ENCODE measurements at places on chromosomes 7 and 10.
A peak's percentile ranks its signal among the peaks of the same experiment; 100 is the strongest.

DNA sequence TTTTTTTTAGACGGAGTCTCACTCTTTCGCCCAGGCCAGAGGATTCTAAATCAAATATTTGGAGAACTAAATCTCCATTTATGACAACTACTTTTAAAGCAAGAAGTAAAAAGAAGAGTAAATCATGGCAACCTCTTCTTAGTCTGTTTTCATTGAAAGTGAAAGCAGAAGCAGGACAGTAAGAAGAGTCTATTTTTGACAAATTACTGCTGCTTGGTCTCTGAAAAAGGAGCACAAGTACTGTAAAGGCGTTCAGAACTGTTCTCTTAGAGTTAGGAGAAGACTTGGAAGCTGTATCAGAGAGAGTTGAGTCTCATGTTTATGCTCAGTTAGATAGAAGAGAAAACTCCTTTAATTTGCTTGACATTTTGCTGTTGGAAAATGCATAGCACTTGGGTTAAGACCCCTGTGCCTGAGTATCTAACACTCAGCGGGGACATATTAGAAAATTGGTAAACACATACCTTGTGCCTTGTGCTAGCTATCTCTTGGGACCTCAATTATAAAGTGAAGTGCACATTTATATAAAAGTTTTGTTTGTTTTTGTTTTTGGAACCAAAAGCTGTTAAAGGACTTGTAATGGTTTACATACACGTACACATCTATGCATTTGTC is 433.0 kb downstream of the ANKRD7 start:
- DNase-seq, result no peak

DNA sequence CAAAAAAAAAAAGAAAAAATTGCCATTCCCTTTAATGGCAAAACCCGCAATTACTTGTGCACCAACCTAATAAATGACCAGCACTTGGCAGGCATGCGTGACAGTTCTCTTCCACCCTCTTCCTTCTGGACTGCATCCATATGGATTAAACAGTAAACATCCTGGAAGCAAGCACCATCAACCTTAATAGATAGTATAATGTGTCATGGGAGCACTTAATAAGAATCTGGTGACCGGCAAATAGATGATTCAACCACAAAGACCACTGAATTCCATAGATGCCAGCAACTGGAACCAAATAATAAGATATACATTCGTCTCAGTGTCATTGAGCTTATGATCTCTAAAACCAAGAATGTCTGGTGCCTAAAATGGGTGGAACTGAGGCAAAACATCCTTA is 610.2 kb downstream of the CALN1 start:
- no peak for DNase-seq

DNA sequence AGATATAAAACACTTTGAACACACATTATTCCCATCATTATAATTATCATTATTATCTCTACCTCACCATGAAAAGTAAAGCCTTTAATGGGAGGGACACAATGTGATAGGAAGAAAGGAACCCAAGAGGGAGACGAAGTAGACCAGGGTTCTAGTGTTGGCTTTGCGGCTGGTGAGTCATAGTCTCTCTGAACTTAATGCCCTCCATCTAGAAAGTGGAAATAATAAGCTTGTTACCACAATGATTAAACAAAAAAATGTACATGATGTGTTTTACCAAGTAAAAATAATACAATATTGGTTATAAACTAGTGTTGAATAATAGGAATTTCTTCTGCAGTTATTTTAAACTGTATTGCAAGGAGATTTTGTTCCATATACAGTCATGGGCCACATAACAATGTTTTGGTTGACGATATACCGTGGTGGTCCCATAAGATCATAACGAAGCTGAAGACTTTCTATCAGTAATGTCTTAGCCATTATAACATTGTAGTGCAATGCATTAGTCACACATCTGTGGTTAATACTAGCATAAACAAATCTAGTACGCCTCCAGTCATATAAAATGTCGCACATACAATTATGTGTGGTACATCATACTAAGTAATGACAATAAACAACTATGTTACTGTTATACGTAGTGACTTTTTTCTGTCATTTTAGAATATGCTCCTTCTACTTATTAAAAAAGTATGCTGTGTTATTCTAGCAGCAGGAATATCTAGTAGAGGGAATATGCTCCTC is 450.6 kb upstream of the SORCS1 start:
- peak; percentile 29 for DNase-seq

DNA sequence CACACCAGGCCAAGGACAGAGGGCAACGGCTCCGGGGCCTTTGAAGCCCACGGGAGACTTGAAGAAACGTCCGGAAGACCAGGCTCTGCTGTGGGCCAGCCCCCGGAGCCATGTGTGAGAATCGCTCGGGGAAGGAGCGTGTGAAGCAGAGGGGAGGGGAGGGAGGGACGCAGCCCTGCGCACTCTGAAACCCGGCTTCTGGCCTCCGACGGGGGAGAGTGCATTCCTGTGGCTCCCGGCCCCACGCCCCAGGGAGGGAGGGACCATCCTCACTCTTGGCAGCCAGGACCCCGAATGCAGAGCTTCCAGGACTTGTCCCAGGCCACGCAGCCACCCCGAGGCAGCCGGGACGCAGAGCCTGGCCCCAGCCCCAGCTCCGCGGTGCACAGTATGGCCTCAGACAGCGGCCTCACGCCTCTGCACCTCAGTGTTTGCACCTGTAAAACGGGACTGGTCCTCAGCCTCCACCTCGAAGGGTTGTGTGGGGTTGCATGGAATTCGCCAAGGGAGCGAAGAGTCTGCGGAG is 67.4 kb downstream of the PDGFA start:
- DNase-seq, result no peak

GRCh38 chr7:11491811-11492210 is 340.2 kb downstream of the THSD7A start:
- no peak for DNase-seq
